ENCODE measurements at places on chromosomes 4 and X.

GRCh38 chr4:76235915-76236314, 15.6 kb upstream of the FAM47E start:
- DNase-seq, result no peak

GRCh38 chrX:129652565-129653169, 2.1 kb downstream of the APLN start:
- DNase-seq, result no peak

DNA sequence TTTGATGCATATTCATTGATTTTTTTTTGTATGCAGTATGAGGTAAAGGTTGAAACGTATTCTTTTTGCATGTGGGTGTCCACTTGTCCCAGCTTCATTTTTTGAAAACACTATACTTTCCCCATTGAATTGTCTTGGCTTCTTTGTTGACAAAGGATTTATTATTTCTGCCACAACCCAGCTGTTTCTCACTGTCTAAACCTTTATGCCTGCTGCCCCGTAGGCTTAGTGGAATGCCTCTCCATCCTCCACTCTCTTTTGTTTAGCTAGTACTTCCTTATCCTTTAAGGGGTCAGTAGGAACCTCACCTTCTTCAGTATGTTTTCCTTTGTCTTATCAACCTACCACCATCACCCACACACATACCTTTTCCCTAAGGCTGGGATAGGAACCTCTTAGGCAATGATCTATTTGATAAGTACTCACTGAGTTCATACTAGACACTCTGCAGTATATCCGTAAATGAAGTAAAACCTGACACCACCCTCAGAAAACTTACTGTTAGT, 8.5 kb downstream of the FMR1 start:
- no peak for DNase-seq

DNA sequence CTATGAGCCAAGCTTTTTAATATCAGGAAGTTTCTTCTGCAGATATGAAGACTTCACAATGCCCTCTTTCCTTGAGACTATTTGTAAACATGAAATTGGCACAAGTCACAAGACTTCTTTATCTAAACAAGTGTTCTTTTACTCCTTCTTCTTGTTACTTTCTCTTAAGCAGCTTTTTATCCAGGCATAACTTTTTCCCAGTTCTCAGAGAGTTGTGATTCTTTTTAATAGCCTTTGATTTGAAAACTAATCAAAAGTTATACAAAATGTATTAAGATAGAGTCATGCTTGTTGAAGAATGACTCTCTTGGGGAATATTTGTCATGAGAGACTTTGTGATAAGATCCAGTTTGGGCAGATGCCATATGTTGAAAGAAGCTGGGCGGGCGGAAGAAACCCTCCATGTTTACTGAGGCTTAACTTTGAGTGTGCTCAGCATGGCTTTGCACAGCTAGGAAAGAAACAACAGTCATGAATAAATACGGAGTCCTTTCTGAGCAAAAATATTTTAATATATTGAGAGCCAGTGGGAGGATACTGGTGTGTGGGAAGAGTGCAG, 39.3 kb downstream of the SYTL5 start:
- DNase-seq, result no peak

GRCh38 chr4:14831416-14831815, 170.9 kb upstream of the CPEB2 start:
- no peak for DNase-seq
